ENCODE measurements at places on chromosomes 2 and 18. TPM values are rescaled to one million over a fixed set of nuclear protein-coding genes. Genes with fewer than 3 reads are reported as not detected.

DNA sequence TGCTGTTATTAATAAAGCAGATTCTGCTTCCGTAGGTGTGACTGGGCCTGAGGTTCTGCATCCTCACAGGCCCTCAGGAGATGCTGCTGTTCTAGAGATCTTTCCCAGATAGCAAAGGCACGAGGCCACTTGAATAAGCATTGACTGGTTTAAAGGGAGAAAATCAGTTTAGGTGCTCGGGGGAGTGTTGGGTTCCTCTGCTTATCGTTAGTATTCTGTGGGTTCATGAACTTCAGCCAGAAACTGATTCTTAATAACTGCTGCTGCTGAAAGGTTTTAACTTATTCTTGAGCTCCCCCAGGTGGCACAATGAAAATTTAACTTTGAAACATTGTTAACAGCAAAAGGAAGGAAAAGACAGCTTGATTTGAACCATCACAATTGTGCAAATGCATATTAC is 56.9 kb downstream of the ITGA6 start:
- no peaks in the 10 kb centered on the region for H3K27me3 ChIP-seq
- no peak overlapping the region for H3K27ac ChIP-seq
- H3K4me3 ChIP-seq = no peak overlapping the region
- peaks cover 2% of the 10 kb centered on the region for H3K4me1 ChIP-seq
- peaks cover 42% of the 10 kb centered on the region for H3K36me3 ChIP-seq
- no peak for DNase-seq

DNA sequence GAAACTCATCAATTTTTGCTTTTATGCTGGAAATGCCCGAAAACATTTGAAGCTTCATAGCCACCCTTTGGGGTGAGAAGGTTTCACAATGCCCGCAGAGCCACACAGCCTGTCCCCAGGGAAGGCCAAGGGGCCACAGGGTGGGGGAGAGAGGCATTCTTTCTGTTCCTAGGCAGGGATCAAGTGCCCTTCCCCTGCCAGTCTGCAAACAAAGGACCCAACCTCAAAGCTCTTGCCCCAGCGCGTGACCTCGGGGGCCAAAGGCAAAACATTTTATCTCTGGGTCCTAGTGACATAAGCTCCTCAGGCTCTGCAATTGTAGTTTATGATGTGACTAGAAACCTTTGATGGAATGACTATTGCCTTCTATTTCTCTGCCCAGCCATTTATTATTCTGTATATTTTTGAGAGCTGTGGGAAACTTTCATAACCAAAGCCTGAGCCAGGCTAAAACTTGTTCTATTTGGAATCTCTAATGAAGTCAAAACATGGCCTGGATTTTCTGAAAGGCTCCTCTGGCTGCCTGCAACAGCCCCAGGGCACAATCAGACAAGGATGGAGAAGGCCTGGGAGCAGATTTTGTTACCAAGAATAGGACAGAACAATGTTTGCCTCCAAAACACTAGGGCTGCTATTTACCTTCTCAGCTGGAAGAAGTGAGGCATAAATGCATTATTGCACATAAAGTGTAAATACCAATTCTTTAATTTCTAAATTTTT is 137.2 kb upstream of the KCTD1 start:
- no peaks in the 10 kb centered on the region for H3K27me3 ChIP-seq
- H3K27ac ChIP-seq = peak overlapping the region; percentile 43
- H3K36me3 ChIP-seq = no peaks in the 10 kb centered on the region

Gene HOXD4
- 27.8 TPM for total RNA-seq

DNA sequence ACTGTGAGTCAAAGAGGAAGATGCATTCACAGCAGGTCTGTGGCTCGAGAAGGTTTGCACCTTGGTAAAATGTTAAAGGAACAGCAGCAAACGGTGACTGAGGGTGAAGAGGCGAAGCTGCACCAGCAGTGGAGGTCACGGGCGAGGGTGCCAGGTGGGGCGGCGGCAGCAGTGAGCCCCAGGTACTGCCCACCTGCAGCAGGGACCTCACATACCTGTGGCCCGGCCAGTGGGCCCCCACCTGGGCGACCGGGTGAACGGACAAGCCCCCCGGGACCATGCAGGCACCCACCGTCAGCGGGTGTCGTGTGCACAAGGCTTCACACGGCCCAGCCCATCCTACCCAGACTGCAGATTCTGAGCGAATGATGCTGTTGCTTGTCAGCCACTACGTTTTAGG is 23.6 kb upstream of the KCNG2 start:
- H3K4me1 ChIP-seq = no peaks in the 10 kb centered on the region
- no peaks in the 10 kb centered on the region for H3K36me3 ChIP-seq
- no peaks in the 10 kb centered on the region for H3K27me3 ChIP-seq
- no peak for DNase-seq

DNA sequence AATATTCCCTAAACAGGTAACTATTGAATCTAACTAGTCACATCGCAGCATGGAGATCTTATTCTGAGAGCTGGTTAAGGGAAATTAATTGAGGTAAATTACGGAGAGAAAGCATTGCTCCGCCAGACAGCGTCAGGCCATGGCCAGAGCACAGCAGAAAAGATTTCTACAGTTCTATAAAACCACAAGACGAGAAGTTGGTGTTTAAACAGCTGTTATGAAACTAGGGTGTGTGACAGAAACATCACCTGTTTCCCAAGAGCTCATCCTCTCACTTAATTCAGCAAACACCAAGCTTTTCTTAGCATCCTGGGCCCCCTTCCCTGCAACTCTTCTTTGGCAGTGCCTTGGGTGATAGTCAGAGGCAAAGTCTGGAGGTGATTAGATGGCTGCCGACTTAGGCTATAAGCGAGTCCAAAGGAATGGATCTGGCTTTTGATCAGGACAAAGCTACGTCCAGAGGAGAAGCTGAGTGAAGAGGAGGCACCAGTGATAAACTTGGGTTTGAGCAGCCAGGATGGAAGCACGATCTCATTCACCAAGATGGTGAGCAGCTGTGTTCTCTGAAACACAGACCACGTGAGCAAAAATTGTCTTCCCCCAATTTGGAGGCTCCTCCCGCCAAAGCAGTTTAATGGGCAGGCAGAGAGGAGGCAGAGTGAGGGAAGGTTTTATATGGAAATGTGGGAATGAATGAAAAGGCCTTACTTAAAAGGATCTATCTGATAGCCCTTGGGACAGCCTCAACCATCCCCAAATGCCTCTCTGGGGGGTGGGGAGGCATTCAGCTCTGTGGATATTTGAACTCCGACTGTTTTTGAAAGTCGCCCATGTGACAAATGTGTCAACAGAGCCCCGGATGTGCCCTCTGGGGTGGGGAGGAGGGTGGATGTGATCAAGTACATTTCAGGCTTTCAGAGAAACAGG is 57.8 kb downstream of the PKDCC start:
- H3K4me3 ChIP-seq = no peak overlapping the region
- H3K4me1 ChIP-seq = peaks cover 16% of the 10 kb centered on the region
- H3K27me3 ChIP-seq = no peaks in the 10 kb centered on the region
- peak overlapping the region; percentile 76 for H3K27ac ChIP-seq

GRCh38 chr2:193199322-193199721 is 1004.6 kb upstream of the TMEFF2 start:
- H3K36me3 ChIP-seq = no peaks in the 10 kb centered on the region
- no peaks in the 10 kb centered on the region for H3K27me3 ChIP-seq
- no peak overlapping the region for H3K4me3 ChIP-seq
- no peaks in the 10 kb centered on the region for H3K4me1 ChIP-seq

GRCh38 chr2:30106543-30106942 is 40.3 kb upstream of the YPEL5 start:
- H3K4me3 ChIP-seq = no peak overlapping the region
- no peaks in the 10 kb centered on the region for H3K27me3 ChIP-seq
- H3K27ac ChIP-seq = no peak overlapping the region
- DNase-seq = no peak
- H3K36me3 ChIP-seq = no peaks in the 10 kb centered on the region

GRCh38 chr2:26691161-26691560 is 1.4 kb upstream of the KCNK3 start:
- H3K4me1 ChIP-seq = peaks cover 2% of the 10 kb centered on the region
- no peaks in the 10 kb centered on the region for H3K36me3 ChIP-seq
- DNase-seq = no peak
- H3K27ac ChIP-seq = no peak overlapping the region
- peaks cover 21% of the 10 kb centered on the region for H3K27me3 ChIP-seq

GRCh38 chr2:234091432-234091879 is 41.0 kb downstream of the SPP2 start:
- H3K4me1 ChIP-seq = peaks cover 3% of the 10 kb centered on the region
- no peak overlapping the region for H3K27ac ChIP-seq
- H3K4me3 ChIP-seq = no peak overlapping the region
- DNase-seq = no peak
- H3K27me3 ChIP-seq = no peaks in the 10 kb centered on the region

GRCh38 chr2:40138314-40138713 is 313.6 kb downstream of the SLC8A1 start:
- H3K4me1 ChIP-seq = no peaks in the 10 kb centered on the region
- H3K27ac ChIP-seq = no peak overlapping the region
- H3K27me3 ChIP-seq = no peaks in the 10 kb centered on the region
- no peak overlapping the region for H3K4me3 ChIP-seq
- DNase-seq = no peak

All from kidney (tissue), 22 donors.